Stimulated activated naive CD4-positive, alpha-beta T cell treated with Interleukin-2 at 50 U/mL for 16 hours (primary cell): ENCODE measurements at places on chromosomes 7 and 10.

DNA sequence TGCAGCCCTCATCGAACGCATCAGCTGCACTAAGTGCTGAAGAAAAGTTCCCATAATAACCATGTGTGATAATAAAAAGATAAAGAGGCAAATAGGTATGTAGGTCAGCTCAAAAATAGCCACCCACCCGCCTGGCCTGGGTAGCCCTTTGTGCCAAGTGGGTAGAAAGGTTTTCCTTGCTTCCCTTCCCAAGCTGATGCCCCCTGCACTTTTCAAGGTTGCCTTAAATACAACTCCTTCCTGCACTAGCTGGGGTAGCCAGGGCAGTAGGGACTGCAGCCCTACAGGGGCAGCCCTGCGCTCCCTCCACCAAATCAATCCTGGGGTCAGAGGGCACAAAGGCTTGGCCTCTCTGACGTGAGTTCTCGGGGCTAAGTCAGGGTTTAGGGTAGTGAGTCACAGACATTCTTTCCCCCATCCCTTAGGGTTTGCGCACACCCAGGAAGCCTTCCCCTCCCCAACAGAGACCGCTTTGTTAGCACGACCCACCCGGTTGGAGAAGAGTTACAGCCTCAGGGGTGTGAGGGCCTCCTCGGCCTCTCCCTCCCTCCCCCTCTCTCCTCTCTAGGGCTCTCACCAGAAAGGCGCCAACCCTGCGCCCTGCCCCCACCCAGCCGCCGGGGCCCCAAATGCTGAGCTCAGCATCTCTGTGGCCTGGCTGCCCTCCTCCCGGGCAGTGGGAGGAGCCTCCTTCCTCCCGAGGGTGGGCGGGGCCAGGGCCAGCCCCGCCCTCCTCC, 13.3 kb upstream of the DDIT4 start:
- peak; percentile 71 for DNase-seq

GRCh38 chr10:70330671-70331070, 46.9 kb upstream of the NPFFR1 start:
- DNase-seq: no peak

GRCh38 chr10:29392376-29393021, 103.6 kb downstream of the LYZL1 start:
- peak; percentile 2 for DNase-seq

DNA sequence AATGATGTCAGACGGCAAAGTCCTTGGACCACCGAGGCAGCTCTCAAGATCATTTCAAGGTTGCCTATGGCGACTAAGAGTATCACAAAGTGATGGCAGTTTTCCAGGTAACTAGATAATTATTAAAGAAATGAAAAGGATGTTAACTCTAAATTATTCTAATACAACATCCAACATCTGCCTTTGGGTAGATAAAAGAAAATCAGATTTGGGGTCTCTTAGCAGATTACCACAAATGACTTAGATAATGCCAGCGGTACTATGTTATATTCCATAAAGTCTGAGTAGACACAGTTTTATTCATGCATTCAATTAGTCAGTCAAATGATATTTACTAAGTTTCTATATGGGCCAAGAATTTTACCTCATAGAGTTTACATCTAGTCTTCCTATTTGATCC, 441.3 kb downstream of the NEBL start:
- DNase-seq: no peak
